Activated naive CD4-positive, alpha-beta T cell treated with anti-CD3 and anti-CD28 coated beads, Interleukin-2, amount 50 U/mL, for 72 hours (primary cell): ENCODE measurements at places on chromosomes 6 and 20.
A peak's percentile ranks its signal among the peaks of the same experiment; 100 is the strongest.

- DNase-seq = no peak
Observed at GRCh38 chr6:7811441-7811840, 85.5 kb downstream of the BMP6 start.

DNA sequence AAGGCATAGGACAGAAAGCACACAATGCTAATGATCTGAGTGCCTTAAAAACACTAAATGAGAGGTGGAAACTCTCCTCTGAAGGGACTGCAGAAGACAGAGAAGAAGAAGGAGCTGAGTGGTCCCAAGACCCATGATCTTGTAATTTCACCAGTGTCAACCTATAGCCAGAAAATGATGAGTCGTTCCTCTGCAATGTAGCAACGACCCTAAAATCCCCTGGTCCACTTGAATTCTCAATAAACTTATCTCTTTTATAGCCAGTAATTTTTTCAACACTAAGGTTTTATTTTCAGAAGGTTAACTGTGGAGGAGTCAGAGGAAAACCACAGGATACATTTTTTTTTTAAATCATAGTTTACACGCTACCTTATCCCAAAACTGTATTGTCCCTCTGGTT, 490.6 kb upstream of the MARCKS start:
- DNase-seq = no peak

DNA sequence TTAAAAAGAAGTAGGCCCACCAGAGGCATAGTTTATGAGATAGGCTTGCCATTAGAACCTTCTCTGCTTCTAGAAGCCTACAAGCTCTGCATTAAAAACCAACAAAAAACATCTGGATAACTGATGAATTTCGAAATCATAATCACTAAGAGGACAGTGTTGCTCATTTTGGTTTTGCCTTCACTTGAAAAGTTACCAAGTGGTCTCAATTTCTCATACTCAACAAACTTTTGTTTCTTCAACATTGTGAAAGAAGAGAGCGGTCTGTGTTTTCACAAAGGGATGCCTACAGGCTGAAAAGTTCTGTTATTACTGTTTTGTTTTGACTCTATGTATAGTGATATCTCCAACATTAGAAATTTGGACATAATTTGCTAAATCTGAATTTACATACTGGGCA, 98.9 kb downstream of the PDSS2 start:
- no peak for DNase-seq

GRCh38 chr6:169162752-169163407, 90.8 kb downstream of the THBS2 start:
- DNase-seq = no peak

- DNase-seq = no peak
Observed at GRCh38 chr20:4341804-4342485, 326.6 kb upstream of the RNF24 start.

DNA sequence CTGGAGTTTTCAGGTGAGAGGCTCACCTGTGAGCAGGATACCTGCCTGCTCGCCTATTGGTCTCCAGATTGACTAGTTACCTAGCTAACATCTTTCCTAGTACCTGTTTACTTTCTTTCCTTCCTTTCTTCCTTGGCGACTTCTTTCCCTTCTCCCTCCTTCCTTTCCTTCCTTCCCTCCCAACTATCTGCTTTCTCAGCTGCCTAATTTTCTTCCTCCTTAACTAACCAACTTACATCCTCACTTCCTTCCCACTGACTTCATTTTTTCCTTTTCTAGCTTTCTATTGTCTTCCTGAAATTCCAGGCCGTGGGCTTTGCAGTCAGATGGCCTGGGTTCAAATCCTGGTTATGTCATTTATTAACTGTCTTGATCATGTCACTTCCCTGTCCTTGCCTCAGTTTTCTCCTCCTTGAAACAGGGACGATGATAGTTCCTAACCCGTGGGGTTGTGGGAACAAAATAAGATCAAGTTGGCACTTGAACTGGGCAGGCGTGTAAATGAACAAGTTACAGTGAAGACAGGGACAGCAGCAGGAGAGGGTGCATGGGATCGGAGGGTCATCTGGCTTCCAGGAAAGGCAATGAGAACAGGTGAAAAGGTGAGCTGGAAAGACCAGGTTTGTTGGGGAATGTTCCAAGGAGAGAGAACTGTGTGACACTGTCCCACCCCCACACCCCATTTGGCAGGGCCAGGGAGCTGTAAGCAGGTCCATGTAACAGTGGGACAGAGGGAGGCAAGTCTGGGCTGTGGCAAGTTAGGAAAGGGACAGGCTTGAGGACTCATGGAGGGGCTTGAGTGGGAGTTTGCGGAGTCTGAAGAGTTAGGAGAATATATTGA, 540 bp downstream of the SGK2 start:
- DNase-seq = no peak

DNA sequence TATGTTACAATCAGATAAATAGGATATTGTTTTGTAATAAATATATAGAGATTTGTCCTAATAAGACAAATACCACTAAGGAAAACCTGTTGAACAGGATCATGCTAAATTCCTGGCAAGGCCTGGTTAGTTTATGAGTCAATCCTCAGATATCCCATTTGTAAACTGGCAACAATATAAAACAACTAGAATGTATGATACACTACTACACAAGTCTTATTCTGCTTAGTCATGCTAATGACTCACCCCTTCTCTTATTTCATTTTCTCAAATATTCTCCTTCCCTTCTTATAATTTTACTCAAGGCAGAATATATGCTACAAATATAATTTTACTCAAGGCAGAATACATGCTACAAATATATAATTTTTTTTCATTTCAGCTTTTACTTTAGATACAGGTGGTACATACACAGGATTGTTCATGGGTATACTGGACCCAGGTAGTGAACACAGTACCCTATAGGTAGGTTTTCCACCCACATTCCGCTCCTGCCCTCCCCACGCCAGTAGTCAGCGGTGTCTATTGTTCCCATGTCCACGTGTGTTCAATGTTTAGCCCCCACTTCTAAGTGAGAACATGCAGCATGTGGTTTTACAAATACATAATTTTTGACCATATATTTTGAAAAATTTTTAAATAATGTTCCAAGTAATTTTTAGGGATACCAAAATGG, 6.3 kb downstream of the OSER1 start:
- DNase-seq = no peak

DNA sequence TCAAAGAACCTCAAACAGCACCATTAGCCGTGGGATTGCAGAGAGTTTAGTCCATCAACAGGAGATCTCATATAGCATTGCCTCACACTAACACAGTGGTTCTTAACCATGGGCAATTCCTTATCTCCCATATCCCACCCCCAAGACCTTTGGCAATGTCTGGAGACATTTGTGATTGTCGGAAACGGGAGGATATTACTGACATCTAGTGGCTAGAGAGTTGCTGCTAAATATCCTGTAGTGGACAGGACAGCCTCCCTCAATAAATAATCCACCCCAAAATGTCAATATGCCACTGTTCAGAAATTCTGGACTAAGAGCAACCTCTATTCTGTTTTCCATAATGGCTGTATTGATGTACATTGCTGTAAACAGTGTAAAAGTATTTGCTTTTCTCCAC, 210.1 kb upstream of the CCN2 start:
- no peak for DNase-seq

DNA sequence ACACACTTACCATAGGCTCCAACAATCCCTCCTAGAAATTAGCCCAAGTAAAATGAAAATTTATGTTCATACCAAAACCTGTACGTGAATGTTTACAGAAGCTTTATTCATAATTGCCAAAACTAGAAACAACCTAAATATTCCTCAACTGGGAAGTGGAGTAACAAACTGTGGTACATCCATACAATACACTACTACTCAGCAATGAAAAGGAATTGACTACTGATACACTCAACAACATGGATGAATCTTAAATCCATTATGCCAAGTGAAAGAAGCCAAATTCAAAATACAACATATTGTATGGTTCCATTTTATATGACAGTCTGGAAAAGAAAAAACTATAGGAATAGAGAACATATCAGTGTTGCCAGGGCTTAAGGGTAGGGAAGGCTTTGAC, 19.7 kb upstream of the MMP24 start:
- no peak for DNase-seq

- DNase-seq = no peak
Observed at GRCh38 chr6:134009876-134010275, 42.5 kb downstream of the SLC2A12 start.

DNA sequence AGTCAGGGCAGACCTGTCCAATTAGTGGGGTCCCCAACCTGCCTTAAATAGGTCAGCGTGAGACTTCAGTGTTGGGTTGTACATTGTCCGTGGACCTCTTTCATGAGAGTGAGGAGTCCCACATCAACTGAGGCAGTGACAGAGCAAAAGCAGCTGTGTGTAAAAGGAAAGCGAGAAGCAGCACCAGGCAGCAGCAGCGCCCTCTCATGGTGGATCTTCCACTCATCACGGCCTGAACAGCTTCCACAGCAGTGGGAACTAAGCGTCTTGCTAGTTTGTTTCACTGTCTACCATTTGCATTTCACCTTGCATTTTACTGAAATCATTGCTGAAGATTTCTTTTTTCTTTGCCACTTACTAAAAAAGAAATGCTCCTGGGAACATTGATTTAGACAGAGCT, 333.8 kb downstream of the PKHD1 start:
- no peak for DNase-seq

- DNase-seq = no peak
Observed at GRCh38 chr6:167690931-167691330, 135.8 kb upstream of the AFDN start.

DNA sequence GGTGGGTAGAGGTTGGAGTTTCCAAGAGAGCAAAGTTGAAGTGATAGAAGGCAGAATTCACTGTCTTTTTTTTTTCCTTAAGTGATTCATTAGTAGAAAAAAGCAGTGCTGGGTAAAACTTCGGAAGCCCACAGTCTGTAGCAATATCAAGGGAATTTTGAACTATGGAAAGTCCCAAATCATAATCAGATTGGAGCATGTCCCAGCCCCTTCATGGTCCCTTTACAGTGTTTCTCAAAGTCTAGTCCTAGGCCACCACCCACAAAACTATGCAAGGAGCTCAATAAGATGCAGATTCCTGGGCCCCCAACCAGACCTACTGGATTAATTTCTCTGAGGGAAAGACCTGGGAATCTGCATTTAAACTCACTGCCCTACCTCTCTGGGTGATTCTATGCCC, 22.6 kb downstream of the NEDD9 start:
- no peak for DNase-seq

DNA sequence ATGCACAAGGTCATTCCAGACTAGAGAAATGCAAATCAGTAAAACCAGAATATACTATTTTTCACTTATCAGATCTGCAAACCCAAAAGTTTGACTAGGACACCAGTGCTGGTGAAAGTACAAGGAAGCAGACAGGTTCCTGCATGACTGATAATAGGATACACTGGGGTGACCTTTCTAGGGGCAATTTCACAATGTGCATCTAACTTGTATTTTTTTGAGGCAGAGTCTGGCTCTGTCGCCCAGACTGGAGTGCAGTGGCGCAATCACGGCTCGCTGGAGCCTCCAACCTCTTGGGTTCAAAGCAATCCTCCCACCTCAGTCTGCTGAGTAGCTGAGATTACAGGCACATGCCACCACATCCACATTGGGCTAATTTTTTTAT, 11.4 kb downstream of the COMMD7 start:
- DNase-seq = no peak

GRCh38 chr6:57324538-57324937, 7.1 kb downstream of the PRIM2 start:
- no peak for DNase-seq

- DNase-seq = peak; percentile 59
Observed at GRCh38 chr6:105981002-105981887, 104.9 kb upstream of the PRDM1 start.

GRCh38 chr6:149950423-149950822, 8.6 kb downstream of the ULBP2 start:
- DNase-seq = no peak

DNA sequence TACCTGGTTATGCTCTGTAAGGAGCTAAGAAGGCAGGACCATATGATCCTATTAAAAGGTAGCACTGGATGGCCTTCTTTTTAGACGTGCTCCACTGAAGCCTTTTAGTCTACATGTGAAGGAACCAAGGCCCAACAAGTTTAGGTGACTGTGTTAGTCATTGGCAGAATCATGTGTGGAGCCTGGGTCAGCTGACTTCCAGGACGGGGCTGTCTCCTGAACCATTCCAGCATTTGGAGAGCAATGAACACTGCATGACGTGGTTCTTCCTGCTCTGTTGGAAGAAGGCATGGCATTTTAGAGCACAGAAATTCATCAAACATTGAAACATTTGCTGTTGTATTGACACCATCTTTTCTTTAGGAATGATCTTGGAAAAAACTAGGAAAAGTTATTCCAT, 87.8 kb upstream of the TIAM2 start:
- DNase-seq = no peak

- no peak for DNase-seq
Observed at GRCh38 chr20:48277266-48277665, 492.0 kb upstream of the SULF2 start.

GRCh38 chr20:56716806-56717205, 87.7 kb downstream of the TFAP2C start:
- no peak for DNase-seq

DNA sequence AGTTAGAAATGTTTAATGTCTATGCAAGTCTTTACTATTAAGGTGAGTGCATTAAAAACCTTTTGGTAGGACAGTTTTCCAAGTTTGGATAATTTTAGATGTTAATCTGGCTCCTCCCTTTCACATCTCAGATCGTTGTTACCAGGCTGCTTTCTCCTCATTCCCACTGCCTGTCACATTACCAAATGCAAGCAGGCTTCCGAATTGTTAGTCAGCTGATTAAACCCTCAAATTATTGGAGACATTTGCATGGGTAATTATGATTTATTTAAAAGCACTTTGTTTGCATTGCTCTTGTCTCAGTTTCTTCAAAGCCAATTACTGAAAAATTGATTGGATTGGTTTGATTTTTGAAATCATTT, 816.5 kb downstream of the KIF16B start:
- DNase-seq = no peak

DNA sequence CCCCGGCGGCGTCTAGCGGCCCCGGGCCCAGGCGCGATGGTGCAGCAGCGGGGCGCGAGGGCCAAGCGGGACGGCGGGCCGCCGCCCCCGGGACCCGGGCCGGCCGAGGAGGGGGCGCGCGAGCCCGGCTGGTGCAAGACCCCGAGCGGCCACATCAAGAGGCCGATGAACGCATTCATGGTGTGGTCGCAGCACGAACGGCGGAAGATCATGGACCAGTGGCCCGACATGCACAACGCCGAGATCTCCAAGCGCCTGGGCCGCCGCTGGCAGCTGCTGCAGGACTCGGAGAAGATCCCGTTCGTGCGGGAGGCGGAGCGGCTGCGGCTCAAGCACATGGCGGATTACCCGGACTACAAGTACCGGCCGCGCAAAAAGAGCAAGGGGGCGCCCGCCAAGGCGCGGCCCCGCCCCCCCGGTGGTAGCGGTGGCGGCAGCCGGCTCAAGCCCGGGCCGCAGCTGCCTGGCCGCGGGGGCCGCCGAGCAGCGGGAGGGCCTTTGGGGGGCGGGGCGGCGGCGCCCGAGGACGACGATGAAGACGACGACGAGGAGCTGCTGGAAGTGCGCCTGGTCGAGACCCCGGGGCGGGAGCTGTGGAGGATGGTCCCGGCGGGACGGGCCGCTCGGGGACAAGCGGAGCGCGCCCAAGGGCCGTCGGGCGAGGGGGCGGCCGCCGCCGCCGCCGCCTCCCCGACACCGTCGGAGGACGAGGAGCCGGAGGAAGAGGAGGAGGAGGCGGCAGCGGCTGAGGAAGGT, 715 bp downstream of the SOX12 start:
- peak; percentile 80 for DNase-seq
